ENCODE measurements at places on chromosomes 11 and 22.

DNA sequence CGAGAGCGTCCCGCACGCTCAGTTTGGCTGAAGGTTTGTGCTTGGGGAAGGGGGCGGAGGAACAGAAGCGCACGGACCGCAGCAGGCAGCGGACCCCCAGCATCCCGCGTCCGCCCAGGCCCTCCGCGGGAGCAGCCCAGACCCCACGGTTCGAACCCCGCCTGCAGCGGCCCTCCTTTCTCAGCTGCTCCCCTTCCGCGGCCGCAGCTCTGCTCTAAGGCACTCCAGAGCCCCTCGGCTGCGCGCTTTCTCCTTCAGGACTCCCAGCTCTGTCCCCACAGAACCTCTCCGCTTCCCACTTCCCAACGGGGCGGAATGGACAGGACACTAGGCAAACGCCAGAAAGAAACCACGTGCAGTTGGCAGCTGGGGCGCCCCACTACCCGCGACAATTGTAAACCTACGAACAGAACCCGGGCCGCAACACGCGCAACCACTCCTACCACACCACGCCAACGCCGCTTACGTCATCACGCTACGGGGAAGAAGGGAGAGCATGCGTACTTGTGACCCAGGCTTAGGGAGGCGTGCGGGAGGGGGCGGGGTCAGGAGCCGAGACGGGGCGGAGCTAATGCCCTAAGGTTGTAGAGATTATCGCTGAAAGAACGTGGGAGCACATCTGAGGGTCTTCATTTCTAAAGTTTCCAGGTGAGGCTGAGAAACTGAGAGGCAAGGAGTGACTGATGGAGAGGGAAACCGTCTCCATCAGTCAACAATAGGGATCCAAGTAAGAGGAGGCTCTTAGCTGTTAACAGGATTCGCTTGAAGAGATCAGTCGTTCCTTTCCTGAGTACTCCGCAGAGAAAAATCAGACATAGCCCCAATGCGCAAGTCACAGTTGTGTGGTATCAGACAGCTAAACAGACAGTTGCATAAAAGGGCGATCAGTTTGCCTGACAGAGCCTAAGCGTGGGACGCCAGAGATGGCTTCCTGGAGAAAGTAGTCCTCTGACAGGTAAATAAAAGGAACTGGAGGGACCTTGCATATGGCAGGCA, at the start of gene NARS2:
Gene NARS2, minus strand, starts transcription at position 479 of the 996 bp plus-strand sequence. Its CDS starts 376 bp downstream, at position 103.
- DNase-seq = peak; percentile 96

DNA sequence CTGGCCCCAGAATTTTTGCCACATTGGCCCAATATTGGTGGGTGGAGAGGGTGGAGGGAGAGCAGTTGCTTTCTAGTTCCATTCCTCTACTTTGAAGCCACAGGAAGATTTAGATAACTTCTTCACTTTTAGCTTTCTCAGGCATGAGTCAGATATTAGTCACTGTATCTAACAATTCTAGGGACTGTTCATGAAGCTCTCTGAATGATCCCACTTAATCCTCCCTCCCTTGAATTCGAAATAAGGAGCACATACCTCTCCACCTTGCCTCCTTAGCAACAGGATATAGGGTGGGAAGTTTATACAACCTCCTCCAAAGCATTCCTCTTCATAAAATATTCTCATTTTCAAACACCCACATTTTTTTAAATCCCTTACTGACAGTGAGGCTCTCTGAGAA, 13.5 kb downstream of the FSHB start:
- DNase-seq = no peak

GRCh38 chr11:43922744-43923405, 19.6 kb upstream of the C11orf96 start:
- no peak for DNase-seq

DNA sequence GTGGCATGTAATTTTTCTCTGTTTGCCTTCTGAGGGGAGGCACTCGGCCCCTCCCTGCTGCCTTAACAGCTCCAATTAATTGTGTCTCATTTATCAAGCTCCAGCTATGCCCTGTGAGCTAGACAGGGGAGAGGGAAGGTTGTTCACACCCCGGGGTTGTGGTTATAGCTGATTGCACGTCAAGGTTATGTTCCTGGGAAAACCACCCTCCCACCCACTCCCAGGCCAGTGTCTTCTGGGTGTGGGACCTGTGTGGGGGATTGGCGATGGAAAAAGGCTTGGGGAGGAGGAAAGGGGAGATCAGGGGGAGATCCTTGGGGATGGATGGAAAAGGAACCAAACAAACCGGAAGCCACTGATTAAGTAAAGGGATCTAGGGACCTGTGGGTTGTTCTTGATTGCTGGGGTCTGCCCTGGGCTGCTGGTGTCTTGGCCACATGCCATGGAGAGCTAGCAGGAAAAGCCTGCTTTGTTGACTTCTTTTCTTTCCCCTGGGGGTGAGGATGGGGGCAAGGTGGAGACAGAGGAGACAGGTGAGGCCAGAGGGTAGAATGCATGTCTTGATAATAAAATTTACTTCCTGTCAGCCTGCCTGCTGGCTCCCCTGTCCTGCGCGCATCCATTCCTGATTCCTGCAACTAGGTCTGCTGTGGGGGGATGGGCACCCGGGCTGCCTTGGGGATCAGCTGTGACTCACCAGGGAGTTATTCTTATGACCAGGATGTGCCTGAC, 13.5 kb upstream of the SORL1-AS1 start:
- no peak for DNase-seq

DNA sequence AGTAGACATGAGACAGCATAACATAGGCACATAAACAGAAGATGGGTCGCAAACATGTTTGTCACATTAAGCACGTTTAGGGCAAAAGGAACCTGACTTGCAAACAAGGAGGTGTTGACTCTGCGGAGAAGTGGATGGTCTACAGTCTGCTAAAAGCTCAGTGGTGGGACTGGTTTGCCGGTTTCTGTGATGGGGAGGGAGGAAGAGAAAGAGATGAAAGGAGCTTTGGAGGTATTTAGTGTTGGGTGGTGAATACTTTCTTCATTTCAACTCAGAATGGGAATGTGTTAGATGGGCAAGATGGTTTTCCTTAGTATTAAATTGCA, 191.4 kb upstream of the SORL1-AS1 start:
- DNase-seq = no peak

DNA sequence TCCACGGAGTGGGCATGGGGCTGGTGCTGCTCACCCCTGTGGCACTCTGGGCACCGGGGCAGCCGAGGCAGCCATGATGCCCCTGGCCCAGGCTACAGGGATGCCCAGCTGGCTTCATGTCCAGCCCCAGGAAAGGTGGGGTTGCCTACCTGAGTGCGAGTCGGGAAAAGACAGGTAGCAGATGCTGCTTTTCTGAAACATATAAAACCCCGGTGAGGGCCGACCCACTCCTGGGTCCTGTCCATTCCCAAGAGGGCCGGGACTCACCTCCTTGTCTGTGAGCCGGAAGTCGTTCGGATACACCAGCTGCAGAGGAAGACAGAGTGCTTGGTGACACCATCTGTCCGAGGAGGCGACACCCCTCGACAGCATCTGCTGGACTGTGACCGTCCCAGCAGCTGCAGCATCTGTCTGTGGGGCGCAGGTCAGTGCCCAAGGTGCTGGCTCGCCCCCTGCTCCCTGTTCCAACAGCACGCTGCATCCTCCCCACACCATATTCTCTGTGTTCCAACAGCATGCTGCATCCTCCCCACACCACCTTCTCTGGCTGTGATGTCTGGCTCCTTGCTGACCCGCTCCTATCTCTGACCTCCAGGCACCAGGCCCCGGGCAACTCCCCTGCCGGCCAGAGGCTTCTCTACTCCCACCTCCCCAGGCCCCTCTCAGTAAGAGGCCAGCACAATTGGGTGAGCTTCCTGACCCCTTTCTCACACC, 8.0 kb downstream of the DENND6B start:
- no peak for DNase-seq

DNA sequence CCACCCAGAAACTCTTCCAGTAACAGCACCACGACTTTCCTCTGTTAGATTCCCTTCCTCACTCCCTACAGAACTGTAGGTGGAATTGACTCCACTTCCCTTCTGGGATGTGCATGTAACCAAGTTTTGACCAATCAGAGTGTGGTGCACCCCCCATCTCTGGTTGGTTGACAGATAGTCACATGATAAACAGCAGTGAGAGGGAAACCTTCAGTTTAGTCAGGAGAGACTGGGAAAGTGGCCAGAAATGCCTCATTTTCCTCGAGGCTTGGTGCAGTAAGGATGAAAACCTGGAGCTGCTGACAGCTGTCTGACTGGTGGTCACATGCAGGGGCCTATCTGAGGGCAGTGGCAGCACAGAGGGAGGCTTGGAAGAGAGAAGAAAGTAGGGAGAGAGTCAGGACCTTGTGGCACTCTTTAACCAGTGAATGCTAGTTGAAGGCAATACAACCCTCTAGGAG, 67.3 kb upstream of the GRK3 start:
- DNase-seq = no peak

DNA sequence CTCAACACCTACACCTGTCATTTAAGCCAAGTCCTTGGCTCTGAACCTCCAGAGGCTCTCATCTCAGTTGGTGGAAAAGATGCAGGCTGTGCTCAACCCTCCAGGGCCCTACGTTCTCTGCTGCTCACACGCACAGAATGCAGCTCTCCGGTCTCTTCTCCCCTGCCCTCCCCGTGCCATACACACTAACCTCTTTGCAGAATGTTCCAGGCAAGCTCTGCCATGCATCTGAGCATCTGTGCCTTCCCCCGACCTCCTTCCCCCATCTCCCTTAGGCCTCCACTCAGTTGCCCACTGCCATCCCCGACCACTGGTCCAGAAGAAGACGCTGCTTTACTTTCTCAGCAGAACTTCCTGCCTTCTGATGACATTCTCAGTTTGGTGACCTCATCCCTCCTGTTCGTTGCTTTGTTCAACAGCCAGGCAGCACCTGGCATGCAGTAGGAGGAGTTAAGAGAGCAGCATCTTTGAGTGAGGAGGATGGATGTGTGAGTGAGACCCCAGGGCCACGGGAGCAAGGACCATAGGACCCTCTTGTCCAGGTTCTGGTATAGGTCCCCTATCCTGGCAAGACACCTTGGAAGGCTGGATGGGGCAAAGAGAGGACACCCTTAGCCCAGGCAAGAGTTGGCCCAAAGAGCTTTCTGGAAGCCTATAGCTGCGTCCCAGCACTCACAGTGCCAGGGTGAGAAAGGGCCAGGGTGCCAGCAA, 598.0 kb downstream of the BRD1 start:
- DNase-seq = no peak

DNA sequence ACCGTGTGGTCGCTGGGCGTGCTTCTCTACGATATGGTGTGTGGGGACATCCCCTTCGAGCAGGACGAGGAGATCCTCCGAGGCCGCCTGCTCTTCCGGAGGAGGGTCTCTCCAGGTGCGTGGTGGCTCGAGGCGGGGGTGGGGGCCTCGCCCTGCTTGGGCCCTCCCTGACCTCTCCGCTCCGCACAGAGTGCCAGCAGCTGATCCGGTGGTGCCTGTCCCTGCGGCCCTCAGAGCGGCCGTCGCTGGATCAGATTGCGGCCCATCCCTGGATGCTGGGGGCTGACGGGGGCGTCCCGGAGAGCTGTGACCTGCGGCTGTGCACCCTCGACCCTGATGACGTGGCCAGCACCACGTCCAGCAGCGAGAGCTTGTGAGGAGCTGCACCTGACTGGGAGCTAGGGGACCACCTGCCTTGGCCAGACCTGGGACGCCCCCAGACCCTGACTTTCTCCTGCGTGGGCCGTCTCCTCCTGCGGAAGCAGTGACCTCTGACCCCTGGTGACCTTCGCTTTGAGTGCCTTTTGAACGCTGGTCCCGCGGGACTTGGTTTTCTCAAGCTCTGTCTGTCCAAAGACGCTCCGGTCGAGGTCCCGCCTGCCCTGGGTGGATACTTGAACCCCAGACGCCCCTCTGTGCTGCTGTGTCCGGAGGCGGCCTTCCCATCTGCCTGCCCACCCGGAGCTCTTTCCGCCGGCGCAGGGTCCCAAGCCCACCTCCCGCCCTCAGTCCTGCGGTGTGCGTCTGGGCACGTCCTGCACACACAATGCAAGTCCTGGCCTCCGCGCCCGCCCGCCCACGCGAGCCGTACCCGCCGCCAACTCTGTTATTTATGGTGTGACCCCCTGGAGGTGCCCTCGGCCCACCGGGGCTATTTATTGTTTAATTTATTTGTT, 2.4 kb downstream of the PIM3 start:
- DNase-seq = no peak

DNA sequence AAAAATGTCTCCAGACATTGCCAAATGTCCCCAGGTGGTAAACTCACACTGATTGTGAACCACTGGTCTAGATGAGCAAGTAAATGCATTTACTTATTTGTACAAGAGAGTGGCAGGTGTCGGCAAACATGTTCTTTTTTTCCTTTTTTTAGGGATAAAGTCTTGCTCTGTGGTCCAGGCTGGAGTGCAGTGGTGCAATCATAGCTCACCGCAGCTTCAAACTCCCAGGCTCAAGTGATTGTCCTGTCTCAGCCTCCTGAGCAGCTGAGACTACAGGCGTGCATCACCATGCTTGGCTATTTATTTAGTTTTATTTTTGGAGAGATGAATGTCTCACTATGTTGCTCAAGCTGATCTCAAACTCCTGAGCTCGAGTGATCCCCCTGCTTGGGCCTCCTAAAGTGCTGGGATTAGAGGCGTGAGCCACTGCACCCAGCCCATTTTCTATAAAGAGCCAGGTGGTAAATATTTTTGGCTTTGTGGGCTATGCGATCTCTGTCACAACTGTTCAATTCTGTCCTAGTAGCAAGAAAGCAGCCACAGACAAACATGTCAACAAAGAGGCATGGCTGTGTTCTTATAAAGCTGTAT, 1.4 kb downstream of the VPREB1 start:
- no peak for DNase-seq

GRCh38 chr22:38735126-38735464, 20.7 kb downstream of the SUN2 start:
- no peak for DNase-seq

DNA sequence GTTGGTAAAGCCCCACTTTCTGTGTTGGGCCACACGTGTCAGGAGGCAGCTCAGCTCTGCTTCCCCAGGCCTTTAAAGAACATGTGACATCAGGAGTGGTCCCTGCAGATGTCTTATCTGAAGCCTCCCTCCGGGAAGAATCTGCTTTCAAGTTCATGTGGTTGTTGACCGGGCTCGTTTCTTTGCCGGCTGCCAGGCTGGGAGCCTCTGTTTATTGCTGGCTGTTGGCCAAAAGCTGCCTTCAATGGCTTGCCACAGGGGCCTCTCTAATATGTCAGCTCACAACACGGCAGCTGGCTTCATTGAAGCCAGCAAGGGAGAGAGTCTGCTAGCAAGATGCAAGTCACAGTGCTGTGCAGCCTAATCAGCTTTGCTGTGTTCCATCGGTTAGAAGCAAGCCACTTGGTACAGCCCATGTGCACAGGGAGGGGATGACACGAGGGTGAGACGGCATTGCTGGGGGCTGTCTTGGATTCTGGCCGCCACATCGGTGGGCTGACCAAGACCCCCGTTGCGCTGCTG, 14.6 kb downstream of the MRGPRF start:
- DNase-seq = no peak

- DNase-seq = no peak
Measured at GRCh38 chr11:71066311-71066710, 186.1 kb downstream of the SHANK2 start.

- DNase-seq = no peak
Measured at GRCh38 chr11:44505581-44506054, 59.8 kb upstream of the CD82 start.

- DNase-seq = no peak
Measured at GRCh38 chr22:32764330-32765131, 37.0 kb upstream of the TIMP3 start.

- DNase-seq = peak; percentile 15
Measured at GRCh38 chr11:8092587-8093424, 11.8 kb downstream of the TUB start.
